Mesothelial cell of epicardium (in vitro differentiated cells): ENCODE measurements at places on chromosomes 12 and 14. TPM values are rescaled to one million over a fixed set of nuclear protein-coding genes. Genes with fewer than 3 reads are reported as not detected.

DNA sequence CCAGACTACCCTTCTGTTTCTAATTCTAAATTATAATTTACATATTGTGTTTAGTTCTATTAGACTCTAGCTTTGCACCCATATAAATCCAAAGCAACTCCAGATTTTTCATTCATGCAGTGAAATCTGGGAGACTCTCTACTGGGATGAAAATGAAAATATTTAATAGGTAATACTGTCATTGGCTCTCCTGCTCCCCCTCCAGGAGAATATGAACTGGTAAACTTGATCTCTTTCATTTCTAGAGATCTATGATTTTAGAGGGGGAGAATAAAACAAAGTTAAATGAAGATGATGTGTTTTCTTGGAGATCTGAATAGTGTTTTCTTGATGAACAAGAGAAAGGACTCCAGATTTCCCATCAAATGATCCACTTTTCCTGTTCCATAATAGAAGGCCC lies 104.3 kb upstream of the TMCC3 start:
- no peak overlapping the region for H3K27ac ChIP-seq
- H3K27me3 ChIP-seq = peaks cover 26% of the 10 kb centered on the region
- peaks cover 5% of the 10 kb centered on the region for H3K4me1 ChIP-seq
- H3K36me3 ChIP-seq = no peaks in the 10 kb centered on the region

Gene GSC
- total RNA-seq = 3.8 to 4.9 TPM (median 4.4 TPM) in 3 replicates

DNA sequence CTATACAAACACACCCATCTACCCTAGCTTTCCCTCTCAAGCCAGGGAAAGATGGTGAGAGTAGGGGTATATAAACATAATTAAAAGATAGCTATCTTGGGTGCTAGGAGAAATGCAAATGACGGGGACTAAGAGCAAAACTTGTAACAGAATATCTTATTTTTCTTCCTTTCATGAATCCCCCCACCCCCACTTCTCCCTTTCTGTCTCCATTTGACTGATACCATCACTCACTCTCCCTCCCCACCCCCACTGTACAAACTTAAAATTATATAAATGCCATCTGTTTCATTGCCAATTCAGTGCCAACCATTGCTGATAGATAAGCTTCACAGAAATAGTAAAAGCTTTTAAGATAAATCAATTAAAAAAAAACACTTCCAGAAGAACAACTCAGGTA lies 268.6 kb downstream of the SLC6A15 start:
- peaks cover 22% of the 10 kb centered on the region for H3K4me1 ChIP-seq
- no peak for DNase-seq
- no peaks in the 10 kb centered on the region for H3K36me3 ChIP-seq
- peak overlapping the region; percentile 59 for H3K27ac ChIP-seq

DNA sequence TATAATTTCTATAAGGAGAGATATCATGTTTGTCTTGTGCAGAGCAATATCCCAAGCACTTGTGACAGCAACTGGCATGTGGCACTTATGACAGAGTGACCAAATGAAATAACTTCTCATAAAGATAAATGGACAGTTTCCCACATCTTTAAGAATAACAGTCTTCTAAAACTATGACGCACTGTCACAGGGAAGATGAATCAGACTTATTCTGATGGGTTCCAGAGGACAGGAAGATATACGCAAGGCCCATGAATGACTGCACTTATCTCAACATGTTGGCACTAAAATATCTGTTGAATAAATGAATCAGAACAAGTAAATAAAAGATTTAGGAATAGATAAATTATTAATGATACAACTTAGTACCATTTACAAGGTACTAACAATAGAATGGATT lies 465.8 kb upstream of the SYT1 start:
- H3K27ac ChIP-seq = no peak overlapping the region
- DNase-seq = no peak
- H3K36me3 ChIP-seq = no peaks in the 10 kb centered on the region
- peaks cover 3% of the 10 kb centered on the region for H3K4me1 ChIP-seq
- H3K4me3 ChIP-seq = no peak overlapping the region

DNA sequence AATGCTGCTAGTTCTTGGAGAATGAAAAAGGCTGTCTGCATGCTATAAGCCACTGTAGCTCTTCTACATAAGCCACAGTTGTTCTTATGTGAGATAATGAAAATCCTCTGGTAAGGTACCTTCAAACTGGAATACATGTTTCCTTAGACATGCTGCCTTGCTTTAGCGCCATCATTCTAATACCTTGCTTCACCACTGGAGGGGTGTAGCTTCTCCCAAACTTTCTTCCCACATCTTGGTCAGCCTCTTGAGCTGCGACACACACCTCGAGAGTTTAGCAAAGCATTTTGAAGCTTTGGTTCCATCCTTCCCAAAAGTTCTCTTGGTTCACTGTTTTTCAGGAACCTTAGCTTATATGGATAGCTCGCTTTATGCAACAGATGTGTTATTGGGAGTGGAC lies 69.5 kb downstream of the NKX2-1 start:
- no peak overlapping the region for H3K4me3 ChIP-seq
- no peaks in the 10 kb centered on the region for H3K36me3 ChIP-seq
- H3K4me1 ChIP-seq = no peaks in the 10 kb centered on the region
- DNase-seq = no peak

Gene FAM186B
- 0.29 to 0.50 TPM (median 0.40 TPM) in 3 replicates for total RNA-seq

Gene CIDEB
- total RNA-seq = not detected in 3 replicates

DNA sequence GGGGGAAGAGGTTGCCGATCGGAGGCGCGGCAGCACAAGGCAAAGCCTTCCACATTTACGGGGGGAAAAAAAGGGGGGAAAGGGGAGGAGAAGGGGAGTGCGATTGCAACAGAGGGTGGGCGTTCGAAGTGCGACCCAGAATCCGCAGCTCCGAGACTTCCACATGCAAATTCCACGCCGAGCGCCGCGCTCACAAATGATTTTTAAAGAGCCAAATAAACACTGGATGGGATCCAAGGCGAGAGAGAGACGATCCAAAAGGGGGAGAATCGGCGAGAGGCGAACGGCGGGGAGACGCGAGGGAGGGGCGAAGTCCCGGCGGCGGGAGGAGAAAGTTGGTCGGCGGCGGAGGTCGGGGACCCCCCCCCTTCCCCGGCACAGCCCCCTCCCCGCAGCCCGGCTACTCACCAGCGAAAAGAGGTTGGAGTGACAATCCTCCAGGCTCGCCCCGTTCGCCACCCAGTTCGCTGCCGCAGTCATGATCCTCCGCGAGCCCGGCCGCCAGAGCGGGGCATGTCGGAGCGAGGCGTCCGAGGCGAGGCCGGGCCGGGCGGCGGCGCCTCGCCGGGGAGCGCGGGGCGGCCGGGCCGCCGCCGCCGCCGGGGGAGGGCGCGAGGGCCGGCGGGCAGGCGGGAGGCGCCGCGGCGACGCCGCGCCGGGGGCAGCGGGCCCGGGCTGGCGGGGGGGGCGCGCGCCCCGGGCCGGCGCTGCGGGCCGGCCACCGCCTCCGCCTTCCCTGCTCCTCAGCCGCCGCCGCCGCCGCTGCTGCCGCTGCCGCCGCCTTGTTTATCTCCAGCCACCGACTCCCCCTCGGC lies 634 bp downstream of the MED13L start:
- H3K4me1 ChIP-seq = peaks cover 32% of the 10 kb centered on the region
- peaks cover 2% of the 10 kb centered on the region for H3K27me3 ChIP-seq
- H3K36me3 ChIP-seq = no peaks in the 10 kb centered on the region
- peak overlapping the region; percentile 93 for H3K4me3 ChIP-seq

Gene SLC38A2
- total RNA-seq = 256 to 274 TPM (median 261 TPM) in 3 replicates

GRCh38 chr12:81077329-81077685 lies 572 bp upstream of the ACSS3 start:
- H3K36me3 ChIP-seq = no peaks in the 10 kb centered on the region
- no peaks in the 10 kb centered on the region for H3K27me3 ChIP-seq
- peaks cover 44% of the 10 kb centered on the region for H3K4me1 ChIP-seq
- peak overlapping the region; percentile 58 for H3K27ac ChIP-seq
- DNase-seq = no peak
- peak overlapping the region; percentile 80 for H3K4me3 ChIP-seq

Gene NOVA1
- 13.3 to 16.9 TPM (median 15.2 TPM) in 3 replicates for total RNA-seq

- H3K4me1 ChIP-seq = no peaks in the 10 kb centered on the region
- DNase-seq = no peak
- peaks cover 62% of the 10 kb centered on the region for H3K36me3 ChIP-seq
- no peaks in the 10 kb centered on the region for H3K27me3 ChIP-seq
These were observed 9.3 kb downstream of the BRMS1L start for GRCh38 chr14:35835208-35835982.

DNA sequence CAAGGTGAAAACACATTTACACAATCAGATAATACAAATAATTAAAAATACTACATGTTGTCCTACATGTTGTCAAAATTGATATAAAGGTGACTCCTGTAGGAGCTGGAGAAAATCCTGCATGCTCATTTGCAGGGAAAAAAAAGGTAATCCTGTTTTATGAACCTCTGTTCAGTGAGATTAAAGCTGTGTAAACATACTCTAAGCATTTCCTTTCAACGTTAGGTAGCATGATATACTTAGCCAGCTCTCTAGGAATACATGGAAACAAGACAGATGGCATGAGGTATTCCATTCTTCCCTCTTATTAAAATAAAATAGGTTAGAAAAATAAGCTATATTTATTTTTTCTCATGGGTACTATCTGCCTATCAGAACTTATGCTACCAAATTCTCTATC lies 635.7 kb upstream of the FLRT2 start:
- peaks cover under 1% of the 10 kb centered on the region for H3K36me3 ChIP-seq
- no peak overlapping the region for H3K27ac ChIP-seq
- no peak for DNase-seq
- no peak overlapping the region for H3K4me3 ChIP-seq
- H3K27me3 ChIP-seq = no peaks in the 10 kb centered on the region

DNA sequence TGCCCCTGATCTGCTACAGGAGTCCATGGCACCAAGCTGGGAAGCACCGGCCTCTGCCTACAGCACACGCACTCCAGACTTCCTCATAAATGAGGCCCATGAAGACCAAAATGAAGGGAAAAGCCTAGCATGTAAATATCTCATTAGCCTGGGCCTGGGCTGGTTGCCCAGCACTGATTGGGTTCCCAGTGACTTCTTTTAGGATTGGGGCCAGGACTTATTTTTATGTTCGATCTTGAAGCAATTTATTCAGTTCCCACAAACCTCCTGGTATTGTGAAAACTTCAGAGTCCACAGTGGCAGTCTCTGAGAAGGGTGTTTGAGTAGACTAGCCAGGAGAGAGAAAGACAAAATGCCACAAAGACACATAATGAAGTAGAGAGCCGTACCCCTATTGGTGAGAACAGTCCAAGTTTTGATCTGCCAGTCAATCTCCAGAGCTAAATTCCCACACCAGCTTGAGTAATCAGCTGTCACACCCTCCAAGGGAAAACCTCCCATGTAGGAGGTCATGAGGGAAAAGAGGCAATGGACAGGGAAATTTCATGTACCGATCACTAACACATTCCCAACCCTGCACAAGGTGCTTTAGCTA lies 78.2 kb downstream of the PHLDA1 start:
- H3K4me1 ChIP-seq = peaks cover 29% of the 10 kb centered on the region
- H3K36me3 ChIP-seq = no peaks in the 10 kb centered on the region
- no peaks in the 10 kb centered on the region for H3K27me3 ChIP-seq
- H3K4me3 ChIP-seq = no peak overlapping the region
- H3K27ac ChIP-seq = peak overlapping the region; percentile 64

Gene RAB15
- total RNA-seq = 23.1 to 25.0 TPM (median 24.5 TPM) in 3 replicates

GRCh38 chr14:89184952-89185351 lies 232.1 kb downstream of the FOXN3 start:
- DNase-seq = no peak
- H3K36me3 ChIP-seq = peaks cover 14% of the 10 kb centered on the region
- no peaks in the 10 kb centered on the region for H3K27me3 ChIP-seq
- peaks cover 39% of the 10 kb centered on the region for H3K4me1 ChIP-seq
- no peak overlapping the region for H3K4me3 ChIP-seq

Gene CABP1
- total RNA-seq = 0.43 to 1.1 TPM (median 0.55 TPM) in 3 replicates

- DNase-seq = no peak
- peaks cover 20% of the 10 kb centered on the region for H3K4me1 ChIP-seq
- H3K27ac ChIP-seq = no peak overlapping the region
- peaks cover 3% of the 10 kb centered on the region for H3K27me3 ChIP-seq
- no peak overlapping the region for H3K4me3 ChIP-seq
- H3K36me3 ChIP-seq = no peaks in the 10 kb centered on the region
These were observed 262.6 kb downstream of the PCNX1 start for GRCh38 chr14:71169861-71170260.

Gene PPP2R5C
- total RNA-seq = 115 to 126 TPM (median 125 TPM) in 3 replicates

DNA sequence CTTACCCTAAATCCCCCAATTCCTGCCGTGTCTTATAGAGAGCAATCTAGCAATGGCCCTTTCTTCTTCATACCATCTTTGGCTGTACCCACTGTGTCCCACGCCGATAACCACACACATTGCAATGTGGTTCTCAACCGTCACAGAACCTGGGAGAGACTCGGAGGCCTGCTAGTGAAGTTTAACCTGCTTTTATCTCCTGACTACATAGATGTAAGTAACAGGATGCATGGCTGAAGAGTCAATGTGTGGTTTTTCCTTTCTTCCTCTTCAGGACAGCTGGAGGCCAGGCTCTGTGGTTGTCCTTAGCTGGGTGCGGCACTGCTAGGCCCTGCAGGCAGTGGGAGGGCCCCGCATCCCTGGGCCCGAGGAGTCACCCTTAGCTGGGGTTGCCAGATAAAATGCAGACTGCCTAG lies 51.3 kb downstream of the ZNF664 start:
- H3K36me3 ChIP-seq = peaks cover 12% of the 10 kb centered on the region
- no peak overlapping the region for H3K27ac ChIP-seq
- no peak overlapping the region for H3K4me3 ChIP-seq

Gene PIANP
- 3.7 to 6.0 TPM (median 3.9 TPM) in 3 replicates for total RNA-seq

Gene SERPINA12
- not detected in 3 replicates for total RNA-seq

DNA sequence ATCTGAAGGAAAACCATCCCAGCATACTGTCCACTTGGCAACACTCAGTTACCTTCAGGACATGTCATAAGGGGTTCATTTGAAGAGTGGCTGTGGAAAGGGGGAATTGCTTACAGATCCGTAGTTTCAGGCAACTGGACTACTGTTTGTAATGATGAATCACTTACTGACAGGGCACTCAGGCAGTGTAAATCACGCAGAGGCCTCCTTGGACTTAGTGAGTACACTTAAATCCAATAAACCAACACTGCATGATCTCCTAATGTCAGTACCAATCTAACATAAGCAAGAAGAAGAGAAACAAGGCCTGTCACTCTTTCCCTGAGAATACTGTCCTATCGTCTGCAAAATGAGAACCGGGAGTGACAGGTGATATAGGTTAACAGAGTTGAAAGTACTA lies 104.8 kb downstream of the TRAFD1 start:
- H3K27me3 ChIP-seq = no peaks in the 10 kb centered on the region
- no peak for DNase-seq
- H3K27ac ChIP-seq = no peak overlapping the region
- no peaks in the 10 kb centered on the region for H3K4me1 ChIP-seq

- no peaks in the 10 kb centered on the region for H3K27me3 ChIP-seq
- no peak overlapping the region for H3K27ac ChIP-seq
- H3K4me3 ChIP-seq = no peak overlapping the region
- DNase-seq = no peak
- no peaks in the 10 kb centered on the region for H3K36me3 ChIP-seq
These were observed 127.6 kb downstream of the GXYLT1 start for GRCh38 chr12:42017051-42017450.

GRCh38 chr14:89214221-89214965 lies 202.6 kb downstream of the FOXN3 start:
- H3K27ac ChIP-seq = peak overlapping the region; percentile 69
- DNase-seq = no peak
- peaks cover 52% of the 10 kb centered on the region for H3K4me1 ChIP-seq
- peaks cover 6% of the 10 kb centered on the region for H3K36me3 ChIP-seq
- H3K4me3 ChIP-seq = peak overlapping the region; percentile 13
